Fibroblast of lung (primary cell): ENCODE measurements at places on chromosomes 12 and 14. TPM values are rescaled to one million over a fixed set of nuclear protein-coding genes. Genes with fewer than 3 reads are reported as not detected.

SYNDIG1L gene
- not detected in 2 replicates for total RNA-seq

OR11G2 gene
- total RNA-seq: not detected in 2 replicates

DIO2 gene
- total RNA-seq: 0.77 and 3.3 TPM in 2 replicates

TAS2R8 gene
- under 0.01 TPM in 1 of 2 replicates, not detected in the other for total RNA-seq

OR4E2 gene
- total RNA-seq: not detected in 2 replicates

SLC2A14 gene
- total RNA-seq: under 0.01 and 0.17 TPM in 2 replicates

SLC6A12 gene
- under 0.01 TPM in 1 of 2 replicates, not detected in the other for total RNA-seq

FGF6 gene
- total RNA-seq: not detected in 2 replicates

CFL2 gene
- 61.1 and 147 TPM in 2 replicates for total RNA-seq

CLEC4A gene
- total RNA-seq: 0.26 and 0.33 TPM in 2 replicates

PPP1R36 gene
- 1.0 and 1.3 TPM in 2 replicates for total RNA-seq

STAT6 gene
- 90.4 and 103 TPM in 2 replicates for total RNA-seq

SVOP gene
- total RNA-seq: not detected in 2 replicates

B4GALNT1 gene
- 0.51 and 2.3 TPM in 2 replicates for total RNA-seq

CLEC9A gene
- not detected in 2 replicates for total RNA-seq

ASCL1 gene
- not detected in 2 replicates for total RNA-seq

GSC gene
- 0.17 and 0.51 TPM in 2 replicates for total RNA-seq

TFCP2 gene
- total RNA-seq: 7.7 and 9.4 TPM in 2 replicates

SLC7A8 gene
- total RNA-seq: 5.1 and 10.2 TPM in 2 replicates

PIK3C2G gene
- not detected in 2 replicates for total RNA-seq

PCBP2 gene
- 251 and 271 TPM in 2 replicates for total RNA-seq

HOMEZ gene
- total RNA-seq: 3.3 and 4.6 TPM in 2 replicates

PSME2 gene
- total RNA-seq: 82.7 and 148 TPM in 2 replicates

GZMB gene
- not detected in 2 replicates for total RNA-seq

KRT73 gene
- total RNA-seq: not detected in 2 replicates

ACTN1 gene
- 178 and 254 TPM in 2 replicates for total RNA-seq

ACTR10 gene
- 43.1 and 50.7 TPM in 2 replicates for total RNA-seq

CCDC196 gene
- total RNA-seq: not detected in 2 replicates

TMEM132D gene
- total RNA-seq: not detected in 2 replicates

B3GNT4 gene
- under 0.01 and 0.33 TPM in 2 replicates for total RNA-seq

NR1H4 gene
- total RNA-seq: not detected in 2 replicates

NUP107 gene
- 24.6 and 44.2 TPM in 2 replicates for total RNA-seq

PA2G4 gene
- total RNA-seq: 92.2 and 93.5 TPM in 2 replicates

MYBPC1 gene
- not detected in 2 replicates for total RNA-seq

IGF1 gene
- total RNA-seq: 0.83 and 1.3 TPM in 2 replicates

DDN gene
- total RNA-seq: under 0.01 TPM in 2 replicates

MGP gene
- 2.0 and 38.0 TPM in 2 replicates for total RNA-seq
